ENCODE measurements at places on chromosomes 6 and 20. TPM values are rescaled to one million over a fixed set of nuclear protein-coding genes. Genes with fewer than 3 reads are reported as not detected.
A peak's percentile ranks its signal among the peaks of the same experiment; 100 is the strongest.

DNA sequence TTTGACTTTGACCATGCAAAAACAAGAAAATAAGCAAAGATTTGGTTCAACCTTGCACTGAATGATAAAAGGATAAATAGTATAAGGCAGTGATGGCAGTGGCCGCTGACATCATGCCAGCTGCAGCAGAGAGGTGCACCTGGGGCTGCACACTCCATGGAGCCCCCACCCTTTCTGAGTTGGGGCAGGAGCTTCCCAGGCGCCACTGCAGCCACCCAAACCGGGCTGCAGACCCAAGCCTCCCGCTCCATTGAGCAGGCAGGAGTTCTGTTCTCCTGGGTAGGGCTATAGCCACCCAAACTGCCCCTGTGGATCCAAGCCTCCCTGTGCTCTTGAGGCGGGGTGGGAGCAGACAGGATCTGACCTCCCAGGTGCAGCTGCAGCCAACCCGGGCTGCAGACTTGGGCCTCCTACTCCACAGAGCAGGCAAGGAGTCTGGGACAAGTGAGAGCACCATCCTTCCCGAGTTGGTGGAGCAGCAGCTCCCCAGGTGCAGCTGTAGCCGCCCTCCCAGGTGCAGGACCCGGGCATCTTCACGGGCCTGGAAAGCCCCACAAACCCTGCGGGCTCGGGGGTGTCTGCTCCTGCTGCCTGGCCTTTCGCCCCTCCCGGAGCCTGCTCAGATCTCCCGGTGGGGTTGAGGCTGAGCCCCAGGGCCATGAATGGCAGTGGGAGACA is 537.9 kb downstream of the TENT5A start:
- no peak for DNase-seq

GRCh38 chr6:28443112-28443773 is at the start of gene ZSCAN23:
TSS of gene ZSCAN23 (minus strand) at chr6:28443491. CDS start at chr6:28436266, 7,225 bp downstream.
- peak; percentile 46 for DNase-seq

GRCh38 chr6:39068391-39068790 is 19.8 kb downstream of the GLP1R start:
- no peak for DNase-seq

GRCh38 chr6:138307352-138307751 is 70.4 kb upstream of the SMIM28 start:
- DNase-seq, result no peak

GRCh38 chr6:36979347-36979742 is 6.7 kb downstream of the MTCH1 start:
- no peak for DNase-seq

Gene TNNC2
- total RNA-seq, result 1.5 TPM

All from omental fat pad (tissue), 4 donors.